ENCODE measurements at places on chromosomes 3 and 15.
A peak's percentile ranks its signal among the peaks of the same experiment; 100 is the strongest.

GRCh38 chr3:99925584-99926230 lies 108.0 kb downstream of the CMSS1 start:
- DNase-seq = peak; percentile 21

- no peak for DNase-seq
Observed at GRCh38 chr3:53865732-53866499, 16.0 kb downstream of the ACTR8 start.

- DNase-seq = no peak
Observed at GRCh38 chr15:75229191-75230015, 27.7 kb downstream of the C15orf39 start.

- DNase-seq = no peak
Observed at GRCh38 chr3:179020112-179020511, 51.5 kb downstream of the ZMAT3 start.

GRCh38 chr3:131630097-131630496 lies 127.3 kb upstream of the MRPL3 start:
- no peak for DNase-seq

GRCh38 chr3:136194409-136195257 lies 1.5 kb downstream of the MSL2 start:
- DNase-seq = peak; percentile 2

GRCh38 chr3:188954590-188955208 lies 217.1 kb upstream of the TPRG1 start:
- DNase-seq = peak; percentile 88

- DNase-seq = no peak
Observed at GRCh38 chr15:37792351-37792750, 142.1 kb upstream of the TMCO5A start.

GRCh38 chr3:111993038-111993437 lies 5.7 kb upstream of the TAGLN3 start:
- no peak for DNase-seq
